Activated T-helper 9 cell treated with anti-CD3 and anti-CD28 coated beads, Interleukin-2, amount 50 U/mL, for 16 hours (primary cell): ENCODE measurements at places on chromosomes 11 and 22.

DNA sequence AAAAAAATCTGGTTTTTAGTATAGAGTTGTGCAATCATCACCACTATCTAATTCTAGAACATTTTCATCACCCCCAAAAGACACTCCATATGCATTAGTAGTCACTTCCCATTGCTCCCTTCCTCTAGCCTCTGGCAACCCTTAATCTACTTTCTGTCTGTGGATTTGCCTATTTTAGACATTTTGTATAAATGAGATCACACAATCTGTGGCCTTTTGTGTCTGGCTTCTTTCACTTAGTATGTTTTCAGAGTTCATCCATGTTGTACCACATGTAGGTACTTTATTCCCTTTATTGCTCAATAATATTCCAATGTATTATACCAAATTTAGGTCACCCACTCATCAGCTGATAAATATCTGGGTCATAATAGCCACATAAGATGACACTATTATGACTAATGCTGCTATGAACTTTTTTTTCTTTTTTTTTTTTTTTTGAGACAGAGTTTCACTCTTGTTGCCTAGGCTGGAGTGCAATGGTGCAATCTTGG lies 67.5 kb upstream of the SCUBE2 start:
- DNase-seq, result no peak

DNA sequence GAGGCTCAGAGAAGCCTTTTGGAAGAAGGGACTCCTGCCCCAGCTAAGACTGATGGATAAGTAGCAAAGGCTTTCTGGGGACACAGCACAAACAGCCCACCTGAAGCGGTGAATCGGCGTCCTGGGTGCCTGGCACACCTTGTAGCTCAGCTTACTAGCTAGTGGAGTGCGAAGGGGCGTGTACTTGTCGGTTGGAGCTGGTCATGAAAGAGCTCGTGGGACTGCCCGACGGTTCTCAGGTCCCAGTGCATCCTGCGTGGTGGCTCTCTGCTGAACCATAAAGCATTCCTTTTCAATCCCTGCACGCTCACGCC lies 690 bp upstream of the UVRAG start:
- no peak for DNase-seq

GRCh38 chr22:43344520-43344787 lies 1.3 kb upstream of the SCUBE1 start:
- no peak for DNase-seq

DNA sequence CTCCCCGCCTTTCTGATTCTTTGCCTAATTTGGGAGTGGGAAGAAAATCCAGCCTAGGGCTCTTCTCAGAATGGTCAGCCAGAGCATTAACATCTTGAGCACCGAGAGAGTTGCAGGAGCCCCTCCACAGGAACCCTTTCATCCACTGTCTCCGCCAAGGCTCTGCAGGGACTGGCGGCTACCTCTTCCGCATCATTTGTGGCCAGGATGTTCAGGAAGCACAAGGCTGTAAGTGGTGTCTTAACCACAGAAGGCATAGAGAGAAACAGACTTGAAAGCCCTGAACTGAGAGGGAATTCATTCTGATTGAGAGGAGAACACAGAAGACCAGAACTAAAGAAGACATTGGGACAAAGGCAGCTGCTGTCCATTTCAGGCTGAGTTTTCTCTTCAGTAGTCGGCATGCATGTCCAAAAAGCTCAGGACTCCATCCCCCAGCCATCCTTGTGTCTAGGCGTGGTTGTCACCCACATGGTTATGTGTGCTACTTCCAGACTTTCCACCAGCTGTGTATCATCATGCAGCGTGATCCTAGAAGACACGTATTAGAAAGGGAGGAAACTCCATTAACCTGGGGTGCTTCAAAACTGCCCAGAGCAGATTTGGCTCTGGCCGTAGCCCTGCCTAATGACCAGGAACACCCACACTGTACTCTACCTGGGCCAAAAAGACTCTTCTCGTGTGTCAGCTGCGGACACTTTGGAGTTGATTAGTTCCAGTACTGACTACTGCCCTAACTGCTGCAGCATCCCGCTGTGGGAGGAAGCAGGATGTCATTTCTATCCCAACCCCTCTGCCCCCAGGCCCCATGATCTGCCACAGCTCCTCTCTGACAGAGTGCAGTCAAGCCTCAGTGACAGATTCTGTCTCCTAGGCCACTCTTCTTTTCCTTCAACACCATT lies 725.1 kb downstream of the NTM start:
- no peak for DNase-seq

DNA sequence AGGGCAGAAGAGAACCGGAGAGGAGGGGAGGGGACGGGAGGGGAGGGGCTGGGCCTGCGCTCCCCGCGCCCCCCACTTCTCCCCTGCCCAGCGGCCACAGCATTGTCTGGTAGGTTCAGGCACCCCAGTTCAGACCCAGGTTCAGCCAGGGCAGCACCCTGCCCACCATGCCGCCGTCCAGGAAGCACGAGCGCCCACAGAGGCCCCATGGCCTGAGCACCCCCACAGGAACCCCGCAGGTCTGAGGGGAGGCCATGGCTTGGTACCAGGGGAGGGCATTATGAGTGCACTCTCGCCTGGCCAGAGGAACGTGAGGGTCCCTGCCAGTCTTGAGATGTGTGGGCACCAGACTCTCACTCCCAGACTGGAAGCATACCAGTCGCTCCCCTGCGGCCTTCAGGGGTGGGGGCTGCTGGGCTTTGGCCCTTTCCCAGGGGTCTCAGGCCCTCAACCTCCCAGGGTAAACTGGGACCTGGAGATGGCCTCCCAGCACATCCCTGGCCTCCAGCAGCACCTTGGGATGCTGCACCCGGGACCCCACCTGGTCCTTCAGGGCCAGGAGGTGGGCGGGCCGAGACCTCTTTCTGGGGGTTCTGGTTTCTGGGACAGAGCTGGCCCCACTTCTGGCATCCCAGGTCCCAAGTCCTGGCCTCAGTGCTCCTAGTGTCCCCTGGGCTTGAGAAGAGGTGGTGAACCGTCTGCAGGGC lies 597 bp upstream of the PLXNB2 start:
- DNase-seq, result no peak

DNA sequence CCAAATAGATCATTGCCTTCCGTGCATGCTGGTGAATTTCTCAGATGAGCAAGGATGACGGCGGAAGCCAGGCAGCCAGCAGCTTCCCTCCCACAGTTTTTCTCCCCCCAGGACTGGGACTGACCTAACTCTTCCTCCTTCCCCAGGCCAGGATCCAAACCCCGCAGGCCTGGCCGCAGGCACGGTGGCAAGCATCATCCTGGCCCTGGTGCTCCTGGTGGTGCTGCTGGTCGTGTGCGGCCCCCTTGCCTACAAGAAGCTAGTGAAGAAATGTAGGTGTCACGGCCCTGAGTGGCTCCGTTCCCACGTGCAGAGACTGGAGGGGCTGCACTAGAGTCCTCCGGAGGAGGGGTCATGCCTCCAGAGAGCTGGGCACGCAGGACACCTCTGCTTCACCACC lies 20.5 kb downstream of the CD5 start:
- DNase-seq, result no peak

- DNase-seq, result no peak
These were observed 42.2 kb downstream of the FLI1 start for GRCh38 chr11:128735935-128736605.

DNA sequence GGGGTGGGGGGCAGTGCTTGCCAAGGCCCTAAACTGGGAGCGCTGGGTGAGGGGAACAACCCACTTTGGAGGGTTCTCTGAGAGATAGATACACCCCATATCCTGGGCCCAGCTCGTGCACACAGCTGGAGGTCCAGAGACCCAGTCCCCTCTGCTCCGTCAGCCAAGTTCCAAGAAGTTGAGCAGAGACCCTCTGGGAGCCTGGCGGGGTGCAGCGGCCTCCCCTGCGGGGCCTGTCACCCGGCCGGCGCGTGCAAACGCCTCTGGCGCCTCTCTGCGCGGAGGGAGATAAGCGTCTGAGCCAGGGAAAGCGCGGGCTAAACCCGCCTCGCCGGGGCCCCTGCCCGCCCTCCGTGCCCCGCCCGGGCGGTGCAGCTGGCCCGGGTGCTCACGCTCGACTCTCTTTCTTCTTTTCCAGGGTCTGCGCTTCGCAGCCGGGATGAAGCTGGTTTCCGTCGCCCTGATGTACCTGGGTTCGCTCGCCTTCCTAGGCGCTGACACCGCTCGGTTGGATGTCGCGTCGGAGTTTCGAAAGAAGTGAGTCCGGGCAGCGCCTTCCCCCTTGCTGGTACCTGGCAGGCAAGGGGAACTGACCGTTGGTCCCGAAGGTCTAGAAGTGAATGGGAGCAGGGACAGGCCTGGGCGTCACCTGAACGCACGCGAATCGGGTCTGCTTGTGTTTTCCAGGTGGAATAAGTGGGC lies 540 bp downstream of the ADM start:
- peak; percentile 17 for DNase-seq

DNA sequence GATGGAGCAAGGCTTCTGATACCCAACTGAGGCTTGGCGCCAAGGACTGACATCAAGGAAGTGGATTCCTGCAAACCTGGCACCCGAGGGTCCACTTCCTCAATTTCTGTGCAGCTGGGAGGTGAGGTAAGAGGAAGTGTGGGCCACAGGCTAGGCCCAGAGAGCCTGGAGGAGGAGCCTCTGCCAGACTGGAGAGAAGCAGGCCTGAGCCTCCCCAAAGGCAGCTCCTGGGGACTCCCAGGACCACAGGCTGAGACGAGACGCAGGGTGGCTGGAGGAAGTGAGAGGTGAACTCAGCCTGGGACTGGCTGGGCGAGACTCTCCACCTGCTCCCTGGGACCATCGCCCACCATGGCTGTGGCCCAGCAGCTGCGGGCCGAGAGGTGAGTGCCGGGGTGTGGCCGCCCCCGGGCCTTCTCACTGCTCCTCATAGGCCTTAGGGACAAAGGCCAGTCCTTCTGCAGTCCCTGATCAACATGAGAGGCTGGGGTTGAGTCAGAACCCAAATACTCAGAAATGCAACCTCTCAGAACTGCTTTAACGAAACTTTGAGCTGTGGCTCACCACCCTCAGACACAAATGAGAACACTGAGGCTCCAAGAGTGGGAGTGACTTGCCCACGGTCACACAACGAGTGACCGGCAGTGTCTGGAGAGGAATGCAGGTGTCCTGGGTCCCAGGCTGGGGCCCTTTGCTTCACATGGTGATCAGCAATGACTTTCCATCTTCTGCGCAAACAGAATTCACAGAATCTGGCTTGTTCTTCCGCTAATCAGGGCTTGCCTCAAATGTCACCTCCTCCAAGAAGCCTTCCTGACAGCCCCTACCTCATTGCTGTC lies at the start of gene NCF4:
TSS of gene NCF4 (plus strand) at position 186 of the 839 bp plus-strand sequence. CDS start at position 352, 166 bp downstream.
- DNase-seq, result peak; percentile 12

DNA sequence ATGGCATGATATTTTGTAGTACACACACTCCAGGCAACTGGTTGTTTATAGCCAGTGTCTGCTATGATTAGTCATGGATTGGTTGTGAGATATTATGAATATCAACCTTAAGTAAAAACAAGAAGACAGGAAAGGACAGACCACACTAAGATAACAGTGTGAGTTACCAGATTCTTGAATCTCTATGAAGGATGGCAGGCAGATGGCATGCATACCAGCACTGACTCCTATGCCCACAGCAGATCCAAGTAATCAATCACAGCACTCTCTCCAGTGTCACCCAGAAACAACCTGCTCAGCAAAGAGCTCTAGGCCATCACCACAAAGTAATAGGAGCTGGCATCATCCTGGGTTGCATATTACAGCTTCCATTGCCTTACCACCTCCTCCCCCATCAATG lies 116.6 kb downstream of the GALNT18 start:
- no peak for DNase-seq

DNA sequence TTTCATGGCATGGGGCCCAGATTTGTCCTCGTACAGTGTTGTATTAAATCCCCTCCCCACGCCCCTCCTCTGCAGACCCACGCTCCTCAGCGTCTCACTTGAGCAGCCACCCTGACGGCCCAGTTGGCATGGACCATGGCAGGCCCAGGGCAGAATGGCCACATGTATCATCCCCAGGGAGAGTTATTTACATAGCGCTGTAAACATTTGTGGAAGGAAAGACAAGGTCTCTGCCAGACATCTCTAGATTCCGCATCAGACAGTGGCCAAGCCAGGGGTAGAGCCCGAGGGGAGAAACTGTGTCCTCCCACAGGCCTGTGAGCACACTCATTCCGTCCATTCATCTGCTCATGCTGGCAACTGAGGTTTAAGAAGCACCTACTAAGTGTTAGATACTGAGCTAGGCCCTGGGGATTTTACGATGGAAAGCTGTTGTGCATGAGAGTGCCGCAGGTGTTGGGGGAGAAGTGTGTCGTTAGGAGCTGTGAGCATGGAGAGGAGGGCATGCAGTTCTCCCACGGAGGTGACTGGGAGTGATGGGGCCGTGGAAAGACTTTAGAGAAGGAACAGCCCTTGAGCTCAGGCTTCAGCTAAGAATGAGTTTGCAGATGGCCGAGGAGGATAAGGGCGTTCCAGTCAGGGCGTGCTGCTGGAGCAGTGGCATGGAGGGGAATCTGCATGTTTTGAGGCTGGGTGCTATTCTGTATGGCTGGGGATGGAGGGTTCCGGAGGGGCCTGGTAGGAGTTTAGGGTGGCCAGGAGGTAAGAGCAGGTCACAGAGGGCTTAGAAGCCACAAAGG lies 94.9 kb downstream of the GRIK4 start:
- DNase-seq, result no peak

DNA sequence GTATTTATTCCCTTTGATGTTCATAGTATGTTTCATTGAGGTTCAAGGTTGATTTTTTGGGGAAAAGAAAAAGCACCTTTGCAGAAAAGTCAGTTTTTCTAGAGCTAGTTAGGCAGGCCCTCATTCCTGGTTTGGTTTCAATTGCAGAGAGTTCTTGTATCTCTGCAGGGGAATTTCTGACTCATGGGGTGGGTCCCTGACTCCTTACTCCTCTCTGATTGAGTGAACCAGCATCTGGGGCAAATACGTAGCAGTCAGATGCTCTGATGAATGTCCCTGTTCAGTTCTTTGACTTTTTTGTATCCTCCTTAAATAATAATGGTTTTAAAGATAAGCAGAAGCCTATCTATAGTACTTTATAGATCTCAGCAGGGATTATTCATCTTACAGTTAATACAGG lies 7.7 kb upstream of the NCR3LG1 start:
- DNase-seq, result no peak

DNA sequence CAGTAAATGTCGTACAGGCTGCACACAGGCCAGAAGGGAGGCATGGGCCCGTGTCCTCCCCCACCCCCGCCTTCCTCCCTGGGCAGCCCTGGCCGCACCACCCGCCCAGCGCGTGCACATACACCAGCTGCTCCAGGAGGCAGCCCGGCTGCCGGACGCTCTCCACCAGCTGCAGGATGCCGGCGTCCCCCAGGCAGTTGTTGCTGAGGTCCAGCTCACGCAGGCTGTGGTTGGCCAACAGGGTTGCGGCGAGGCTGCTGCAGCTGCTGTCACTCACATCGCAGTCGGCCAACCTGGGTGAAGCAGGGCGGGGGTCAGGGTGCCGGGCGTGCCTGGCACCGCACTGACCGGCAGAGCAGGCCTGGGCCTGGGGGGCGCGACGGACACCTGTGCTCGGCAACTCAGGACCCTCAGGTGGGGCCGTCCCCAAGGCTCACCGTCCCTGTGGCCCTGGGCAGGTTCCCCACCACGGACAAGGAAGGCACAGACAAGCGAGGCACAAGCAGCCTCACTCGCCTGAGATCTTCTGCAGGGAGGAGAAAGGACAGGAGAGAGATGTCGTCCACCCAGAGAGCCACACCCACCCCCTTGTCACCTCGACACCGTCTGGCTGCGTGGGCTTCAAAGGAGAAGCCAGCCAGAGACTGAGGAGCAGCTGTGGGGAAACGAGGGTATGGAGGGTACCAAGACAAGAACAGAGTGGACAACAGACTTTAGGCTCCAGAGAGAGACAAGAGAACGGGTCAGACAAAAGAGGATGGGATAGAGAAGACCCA lies 12.1 kb downstream of the RNH1 start:
- no peak for DNase-seq
